ENCODE measurements at places on chromosomes 1 and 21. TPM values are rescaled to one million over a fixed set of nuclear protein-coding genes. Genes with fewer than 3 reads are reported as not detected.
A peak's percentile ranks its signal among the peaks of the same experiment; 100 is the strongest.

- DNase-seq = no peak
These were observed 12.2 kb downstream of the PAFAH2 start for GRCh38 chr1:25985670-25986069.

NBL1 gene
- total RNA-seq = 114 TPM

TTC39A gene
- 0.88 TPM for total RNA-seq

GRCh38 chr1:24374891-24375786, 38.4 kb downstream of the STPG1 start:
- no peak for DNase-seq

DNA sequence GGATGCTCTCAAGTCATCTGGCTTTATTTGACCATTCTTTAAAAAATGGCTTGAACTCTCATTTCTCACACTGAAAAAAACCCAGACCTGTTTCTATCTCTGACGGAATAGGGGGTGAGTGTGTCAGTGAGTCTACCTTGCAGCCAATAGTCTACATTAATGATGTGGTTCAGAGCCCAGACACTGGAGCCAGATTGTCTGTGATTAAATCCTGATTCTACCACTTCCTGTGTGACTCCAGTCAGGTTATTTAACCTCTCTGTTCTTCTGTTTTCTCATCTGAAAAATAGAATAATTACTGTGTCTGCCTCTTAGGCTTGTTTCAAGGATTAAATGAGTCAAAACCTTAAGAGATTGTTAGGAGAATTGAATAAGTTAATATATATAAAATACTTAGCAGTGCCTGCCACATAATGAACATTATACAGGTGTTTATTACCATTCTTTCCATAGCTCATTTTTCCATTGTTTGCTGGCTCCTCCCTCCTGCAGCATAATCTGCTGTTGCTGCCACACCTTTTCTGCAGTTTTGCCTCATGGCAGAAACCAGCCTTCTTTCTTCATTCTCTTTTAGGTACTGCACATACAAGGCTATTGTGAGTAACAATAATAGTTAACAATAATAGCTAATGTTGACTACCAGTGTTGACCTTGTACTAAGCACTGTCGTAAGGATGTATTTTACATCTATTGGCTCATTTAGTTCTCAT, 157.6 kb upstream of the IVNS1ABP start:
- DNase-seq = no peak

GNG4 gene
- total RNA-seq = under 0.01 TPM

GRCh38 chr1:186900539-186901237, 71.9 kb downstream of the PLA2G4A start:
- no peak for DNase-seq

GRCh38 chr21:28699596-28700259, 292.9 kb downstream of the LTN1 start:
- no peak for DNase-seq

DNA sequence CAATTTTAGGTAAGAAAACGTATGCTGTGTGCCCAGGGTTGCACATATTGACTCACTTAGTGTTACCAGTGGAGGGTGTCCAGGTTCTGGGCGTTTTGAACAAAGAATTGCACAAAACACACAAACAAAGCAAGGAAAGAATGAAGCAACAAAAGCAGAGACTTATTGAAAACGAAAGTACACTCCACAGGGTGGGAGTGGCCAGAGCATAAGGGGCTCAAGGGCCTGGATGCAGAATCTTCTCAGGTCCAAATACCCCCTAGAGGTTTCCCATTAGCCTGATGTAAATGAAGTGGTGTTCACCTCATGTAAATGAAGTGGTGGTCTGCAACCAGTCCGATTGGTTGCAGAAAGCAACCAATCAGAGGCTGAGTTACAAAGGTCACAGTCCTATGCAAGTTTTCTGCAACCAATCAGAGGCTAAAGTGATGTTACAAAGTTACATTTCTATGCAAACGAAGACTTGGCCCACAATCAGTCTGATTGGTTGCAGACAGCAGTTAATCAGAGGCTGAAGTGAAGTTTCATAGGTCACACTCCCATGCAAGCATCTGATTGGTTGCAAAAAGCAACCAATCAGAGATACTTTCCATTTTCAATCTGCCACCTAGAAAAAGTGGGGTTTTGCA, 228.3 kb downstream of the ST6GALNAC3 start:
- no peak for DNase-seq

- no peak for DNase-seq
These were observed 89.1 kb upstream of the KCNK2 start for GRCh38 chr1:214993419-214993818.

RRP15 gene
- 5.9 TPM for total RNA-seq

DNA sequence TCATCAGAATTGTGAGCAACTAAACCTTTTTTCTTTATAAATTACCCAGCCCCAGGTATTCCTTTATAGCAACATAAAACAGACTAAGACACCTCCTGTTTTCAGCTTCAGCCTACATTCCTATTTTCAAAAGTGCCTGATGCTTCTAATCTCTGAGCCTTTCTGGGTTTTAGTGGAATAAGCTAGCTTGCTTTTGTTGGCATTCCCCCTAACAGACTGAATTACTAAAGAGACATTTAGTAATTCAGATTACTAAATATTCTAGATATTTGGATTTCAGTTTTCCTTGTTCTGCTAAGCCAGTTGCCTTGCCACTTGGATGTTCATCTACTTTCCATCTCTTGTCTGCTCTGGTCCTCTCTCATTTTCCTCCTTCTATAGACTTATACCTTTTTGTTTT, 10.5 kb upstream of the GNG12 start:
- DNase-seq = no peak

NLRP3 gene
- 0.36 TPM for total RNA-seq

- no peak for DNase-seq
These were observed 100.5 kb downstream of the NAV1 start for GRCh38 chr1:201639391-201639790.

GRCh38 chr1:85451236-85451830, 13.6 kb downstream of the DDAH1 start:
- no peak for DNase-seq

DNA sequence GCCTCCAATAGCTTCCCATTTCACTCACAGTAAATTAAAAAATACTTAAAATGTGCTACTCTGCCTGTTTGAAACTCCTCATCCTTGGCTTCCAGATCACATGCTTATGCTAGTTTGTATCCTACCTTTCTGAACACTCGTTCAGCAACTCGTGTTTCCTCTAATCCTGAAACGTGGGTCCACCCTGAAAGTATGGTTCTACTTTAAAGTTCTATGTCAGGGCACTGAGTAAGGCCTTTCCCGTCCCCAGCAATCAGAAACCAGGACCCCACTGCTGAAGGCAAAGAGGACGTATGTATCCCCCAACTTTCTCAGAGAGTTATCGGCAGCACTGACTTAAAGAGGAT, 419 bp upstream of the TSEN15 start:
- DNase-seq = peak; percentile 69

GRCh38 chr1:198253259-198253658, 96.5 kb downstream of the NEK7 start:
- DNase-seq = no peak

DNA sequence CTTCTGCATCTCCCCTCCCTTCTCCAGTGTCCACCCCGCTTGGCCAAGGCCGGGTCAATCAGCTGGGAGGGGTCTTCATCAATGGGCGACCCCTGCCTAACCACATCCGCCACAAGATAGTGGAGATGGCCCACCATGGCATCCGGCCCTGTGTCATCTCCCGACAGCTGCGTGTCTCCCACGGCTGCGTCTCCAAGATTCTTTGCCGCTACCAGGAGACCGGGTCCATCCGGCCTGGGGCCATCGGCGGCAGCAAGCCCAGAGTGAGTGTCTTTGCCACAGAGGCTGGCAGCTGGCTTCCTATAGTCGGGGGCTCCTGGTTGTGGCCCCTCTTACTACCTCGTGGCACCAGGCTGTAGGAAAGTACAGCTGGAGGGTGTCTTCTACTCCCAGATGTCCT, 3.6 kb downstream of the PAX7 start:
- DNase-seq = peak; percentile 76

C1orf35 gene
- total RNA-seq = 5.3 TPM

DNA sequence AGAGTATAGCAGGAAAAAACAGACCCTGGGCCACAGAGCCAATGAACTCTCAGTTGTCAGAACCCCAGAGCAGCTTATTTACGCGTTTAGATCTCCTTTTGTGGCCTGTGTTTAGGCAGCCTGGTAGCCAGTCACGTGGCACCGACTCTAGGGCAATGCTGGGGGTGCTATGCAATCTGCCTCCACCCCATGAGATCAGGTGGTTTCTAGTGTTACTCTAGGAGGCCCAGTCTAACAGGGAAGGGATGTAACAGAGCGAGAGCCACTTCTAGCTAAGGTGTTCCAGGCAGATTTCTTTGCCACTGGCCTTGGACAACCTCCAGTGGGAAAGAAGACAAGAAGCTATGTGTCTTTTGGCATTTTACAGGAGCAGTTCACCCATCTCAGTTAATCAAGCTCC, 12.0 kb upstream of the A3GALT2 start:
- DNase-seq = no peak

PHLDA3 gene
- 116 TPM for total RNA-seq

Data from osteoblast (primary cell).